Transverse colon (tissue), 4 donors: ENCODE measurements at places on chromosomes 4 and X. TPM values are rescaled to one million over a fixed set of nuclear protein-coding genes. Genes with fewer than 3 reads are reported as not detected.

DNA sequence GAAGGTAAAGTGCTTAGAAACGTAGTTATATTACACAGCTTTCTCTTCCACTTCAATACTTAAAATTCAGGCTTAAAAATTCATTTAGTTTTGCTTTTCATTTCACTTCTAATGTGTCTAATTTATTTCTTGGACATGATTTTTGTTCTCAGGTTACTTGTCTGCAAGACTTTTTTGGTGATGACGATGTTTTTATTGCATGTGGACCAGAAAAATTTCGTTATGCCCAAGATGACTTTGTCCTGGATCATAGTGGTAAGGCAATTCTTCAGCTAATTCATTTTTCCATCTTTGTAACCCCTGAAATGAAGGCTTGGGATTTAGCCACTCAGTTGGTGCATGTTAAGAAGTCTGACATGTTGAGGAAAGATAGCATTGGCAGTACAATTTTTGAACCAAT, 114.7 kb downstream of the DCLK2 start:
- H3K27ac ChIP-seq: no peak overlapping the region
- no peak overlapping the region for H3K4me3 ChIP-seq
- H3K27me3 ChIP-seq: no peaks in the 10 kb centered on the region
- no peak for DNase-seq

PCYT1B gene
- total RNA-seq: not detected

SLC6A8 gene
- total RNA-seq: 271 TPM

- H3K27me3 ChIP-seq: no peaks in the 10 kb centered on the region
- no peak overlapping the region for H3K4me3 ChIP-seq
- H3K27ac ChIP-seq: no peak overlapping the region
- no peaks in the 10 kb centered on the region for H3K36me3 ChIP-seq
- H3K4me1 ChIP-seq: peaks cover 4% of the 10 kb centered on the region
Measured at GRCh38 chr4:48958582-48958981, 27.5 kb upstream of the CWH43 start.

DNA sequence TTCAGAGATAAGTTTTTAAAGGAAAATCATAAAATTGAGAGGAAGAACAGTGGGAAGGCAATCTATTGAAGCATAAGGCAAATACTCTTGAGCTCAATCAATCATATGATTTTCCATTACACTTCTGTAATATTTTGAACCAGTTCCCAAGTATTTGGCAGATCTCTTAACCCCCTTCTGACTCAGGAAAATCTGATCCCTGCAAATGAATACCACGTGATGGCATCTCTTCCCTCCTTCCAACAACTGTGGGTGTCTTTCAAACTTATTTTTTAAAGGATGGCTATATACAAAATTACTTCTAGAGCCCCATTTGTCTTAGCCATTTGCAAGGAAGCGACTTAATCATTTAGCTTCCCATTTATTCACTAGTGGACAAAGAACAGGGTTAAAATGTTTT, 41.9 kb downstream of the AMOT start:
- no peak overlapping the region for H3K27ac ChIP-seq
- H3K27me3 ChIP-seq: no peaks in the 10 kb centered on the region
- no peaks in the 10 kb centered on the region for H3K4me1 ChIP-seq
- DNase-seq: no peak
- H3K4me3 ChIP-seq: no peak overlapping the region

APELA gene
- total RNA-seq: not detected

MAMLD1 gene
- total RNA-seq: not detected

SAGE1 gene
- not detected for total RNA-seq

CLGN gene
- total RNA-seq: 1.5 TPM
